Activated naive CD8-positive, alpha-beta T cell treated with anti-CD3 and anti-CD28 coated beads, Interleukin-2, amount 10 ng/mL, durations not matched to agents 7 days and 5 days (primary cell): ENCODE measurements at places on chromosomes 3 and 15. TPM values are rescaled to one million over a fixed set of nuclear protein-coding genes. Genes with fewer than 3 reads are reported as not detected.

EPHB1 gene
- 0.39 TPM for total RNA-seq

COL6A5 gene
- not detected for total RNA-seq

TMEM212 gene
- total RNA-seq: not detected

ZBTB47 gene
- total RNA-seq: 1.1 TPM

GP5 gene
- 2.2 TPM for total RNA-seq

PCOLCE2 gene
- total RNA-seq: not detected

MCF2L2 gene
- 6.5 TPM for total RNA-seq

DNA sequence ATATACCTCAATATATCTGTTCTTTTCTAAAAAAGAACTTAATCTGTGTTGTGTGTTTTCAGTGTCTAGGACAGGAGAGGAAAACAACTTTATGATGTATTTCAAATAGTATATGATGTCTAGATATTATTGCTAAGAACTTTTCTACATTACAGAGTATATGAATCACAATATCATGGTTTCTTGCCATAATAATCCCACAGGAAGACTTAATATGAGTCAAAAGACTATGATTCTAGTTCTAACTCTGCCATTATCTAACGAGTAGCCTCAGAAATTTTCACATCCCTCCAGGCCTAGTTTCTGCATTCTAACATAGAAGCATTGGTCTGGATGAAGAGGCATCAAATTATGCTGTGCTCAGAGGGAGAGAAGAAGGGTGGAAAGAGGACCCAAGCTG, 107.7 kb upstream of the SPRED1 start:
- peaks cover 5% of the 10 kb centered on the region for H3K4me1 ChIP-seq
- no peak overlapping the region for H3K27ac ChIP-seq
- H3K4me3 ChIP-seq: no peak overlapping the region
- no peaks in the 10 kb centered on the region for H3K36me3 ChIP-seq

- H3K27ac ChIP-seq: no peak overlapping the region
- H3K36me3 ChIP-seq: no peaks in the 10 kb centered on the region
- H3K27me3 ChIP-seq: peaks cover 6% of the 10 kb centered on the region
- no peak overlapping the region for H3K4me3 ChIP-seq
These were observed 6.6 kb downstream of the RBP1 start for GRCh38 chr3:139532976-139533375.

GRCh38 chr3:45134758-45135521, 11.2 kb downstream of the CDCP1 start:
- peaks cover 26% of the 10 kb centered on the region for H3K27me3 ChIP-seq
- no peak overlapping the region for H3K27ac ChIP-seq
- H3K4me3 ChIP-seq: no peak overlapping the region
- H3K36me3 ChIP-seq: peaks cover 8% of the 10 kb centered on the region
- H3K4me1 ChIP-seq: peaks cover 7% of the 10 kb centered on the region

GRCh38 chr15:38826880-38827279, 262.3 kb upstream of the RASGRP1 start:
- no peak for DNase-seq
- H3K27me3 ChIP-seq: peaks cover 13% of the 10 kb centered on the region
- H3K27ac ChIP-seq: no peak overlapping the region
- no peaks in the 10 kb centered on the region for H3K36me3 ChIP-seq
- H3K4me3 ChIP-seq: no peak overlapping the region

DNA sequence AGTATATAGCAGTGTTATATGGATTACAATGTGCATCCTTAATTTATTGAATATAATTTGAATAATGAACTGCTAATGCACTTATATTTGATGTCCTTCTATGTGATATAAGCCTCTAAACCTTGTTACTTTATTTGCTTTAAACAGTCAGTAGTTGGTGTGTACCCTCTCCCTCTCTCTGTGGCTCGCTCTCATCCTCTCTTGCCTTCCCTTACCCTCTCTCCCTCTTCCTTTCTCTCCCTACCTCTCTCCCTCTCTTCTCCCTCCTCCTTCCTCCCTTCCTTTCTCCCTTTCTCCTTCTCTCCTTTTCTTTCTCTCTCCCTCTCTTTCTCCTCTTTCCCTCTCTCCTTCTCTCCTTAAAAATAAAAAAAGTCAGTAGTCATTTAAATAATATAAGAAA, 28.9 kb downstream of the MGA start:
- no peak overlapping the region for H3K4me3 ChIP-seq
- no peak overlapping the region for H3K27ac ChIP-seq
- peaks cover 24% of the 10 kb centered on the region for H3K4me1 ChIP-seq
- no peak for DNase-seq

- H3K4me3 ChIP-seq: no peak overlapping the region
- no peaks in the 10 kb centered on the region for H3K36me3 ChIP-seq
- no peak for DNase-seq
- no peak overlapping the region for H3K27ac ChIP-seq
- peaks cover 2% of the 10 kb centered on the region for H3K27me3 ChIP-seq
These were observed 226.0 kb upstream of the CHRM5 start for GRCh38 chr15:33742306-33742705.

- H3K36me3 ChIP-seq: no peaks in the 10 kb centered on the region
- peaks cover 3% of the 10 kb centered on the region for H3K4me1 ChIP-seq
- no peaks in the 10 kb centered on the region for H3K27me3 ChIP-seq
- H3K4me3 ChIP-seq: no peak overlapping the region
- H3K27ac ChIP-seq: no peak overlapping the region
These were observed 270.5 kb upstream of the PROK2 start for GRCh38 chr3:72055436-72055835.

- no peak overlapping the region for H3K27ac ChIP-seq
- peaks cover 6% of the 10 kb centered on the region for H3K36me3 ChIP-seq
- no peak for DNase-seq
- H3K4me1 ChIP-seq: peaks cover 5% of the 10 kb centered on the region
- no peak overlapping the region for H3K4me3 ChIP-seq
- no peaks in the 10 kb centered on the region for H3K27me3 ChIP-seq
These were observed 92.4 kb downstream of the GHSR start for GRCh38 chr3:172355836-172356235.

DNA sequence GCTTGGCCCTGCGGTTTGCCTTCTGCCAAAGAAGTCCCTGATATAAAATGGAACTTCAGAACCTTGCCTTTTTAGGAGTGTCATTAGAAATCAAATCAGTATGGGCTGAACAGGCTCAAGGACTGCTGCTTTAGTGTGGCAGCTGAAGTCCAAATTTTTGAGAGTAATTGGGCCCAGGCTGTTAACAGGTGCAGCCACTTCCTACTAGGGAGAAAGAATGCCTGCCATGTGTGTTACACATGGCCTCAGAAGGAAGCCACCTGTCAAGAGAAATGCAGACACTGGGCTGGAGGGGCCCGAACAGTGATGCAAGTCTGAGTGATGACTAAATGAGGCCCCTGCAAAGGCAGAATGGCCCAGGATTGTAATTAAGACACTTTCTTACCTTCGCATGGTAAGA, 786.7 kb upstream of the CFAP20DC start:
- peaks cover 14% of the 10 kb centered on the region for H3K4me1 ChIP-seq
- H3K27me3 ChIP-seq: no peaks in the 10 kb centered on the region
- no peak overlapping the region for H3K4me3 ChIP-seq
- peaks cover 6% of the 10 kb centered on the region for H3K36me3 ChIP-seq

DNA sequence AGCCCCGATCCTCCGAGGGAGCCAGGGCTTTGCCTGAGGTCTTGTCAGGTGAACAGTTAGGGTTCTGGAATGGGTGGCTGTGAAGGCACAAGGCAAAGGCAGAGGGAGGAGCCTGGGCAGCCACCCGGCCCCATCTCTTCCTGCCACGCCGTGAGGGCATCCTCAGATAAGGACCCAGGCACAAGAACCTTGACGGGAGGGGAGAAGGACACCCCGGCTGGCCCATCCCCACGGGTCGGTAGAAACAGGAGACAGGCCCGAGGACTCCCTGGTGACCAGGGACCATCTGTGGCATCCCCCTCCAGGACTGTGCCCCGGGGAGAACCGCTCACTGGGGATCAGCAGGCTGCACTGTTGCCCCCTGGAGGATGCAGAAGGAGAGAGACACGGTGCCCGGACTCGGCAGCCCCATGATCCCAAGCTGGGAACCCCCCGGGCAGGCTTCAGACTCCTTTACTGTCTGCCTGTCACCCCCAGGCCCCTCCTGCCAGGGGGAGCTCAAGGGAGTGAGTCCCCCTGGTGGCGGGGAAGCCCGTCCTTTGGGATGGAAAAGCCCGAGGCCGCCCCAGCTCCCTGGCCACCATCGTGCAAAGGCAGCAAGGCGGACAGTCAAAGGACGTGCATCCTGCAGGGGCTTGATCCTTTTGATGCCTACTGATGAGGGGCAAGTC, 12.3 kb upstream of the PCSK6 start:
- peak overlapping the region; percentile 68 for H3K4me3 ChIP-seq
- peak; percentile 64 for DNase-seq
- peak overlapping the region; percentile 46 for H3K27ac ChIP-seq
- H3K27me3 ChIP-seq: peaks cover 10% of the 10 kb centered on the region
- H3K4me1 ChIP-seq: peaks cover 24% of the 10 kb centered on the region

- H3K4me1 ChIP-seq: no peaks in the 10 kb centered on the region
- H3K4me3 ChIP-seq: no peak overlapping the region
- DNase-seq: no peak
- no peaks in the 10 kb centered on the region for H3K27me3 ChIP-seq
- no peak overlapping the region for H3K27ac ChIP-seq
These were observed 22.5 kb downstream of the LRTM1 start for GRCh38 chr3:54905261-54905888.

DNA sequence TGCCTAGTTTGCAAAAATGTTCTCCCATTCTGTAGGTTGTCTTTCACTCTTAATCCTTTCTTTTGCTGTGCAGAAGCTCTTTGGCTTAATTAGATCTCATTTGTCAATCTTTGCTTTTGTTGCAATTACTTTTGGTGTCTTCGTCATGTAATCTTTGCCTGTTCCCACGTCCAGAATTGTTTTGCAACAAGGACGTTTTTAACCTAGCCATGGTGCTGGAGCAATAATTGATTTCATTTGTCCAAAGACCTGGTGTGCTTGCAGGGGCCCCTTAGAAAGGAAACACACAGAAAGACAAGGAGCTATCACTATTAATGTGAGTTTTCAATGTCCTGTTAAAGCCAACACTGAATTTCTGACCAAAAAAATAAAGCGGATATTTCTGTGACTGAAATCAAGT, 89.1 kb upstream of the GALNT15 start:
- peaks cover 2% of the 10 kb centered on the region for H3K36me3 ChIP-seq
- no peak for DNase-seq
- no peaks in the 10 kb centered on the region for H3K27me3 ChIP-seq
- no peak overlapping the region for H3K27ac ChIP-seq
- H3K4me3 ChIP-seq: no peak overlapping the region

DNA sequence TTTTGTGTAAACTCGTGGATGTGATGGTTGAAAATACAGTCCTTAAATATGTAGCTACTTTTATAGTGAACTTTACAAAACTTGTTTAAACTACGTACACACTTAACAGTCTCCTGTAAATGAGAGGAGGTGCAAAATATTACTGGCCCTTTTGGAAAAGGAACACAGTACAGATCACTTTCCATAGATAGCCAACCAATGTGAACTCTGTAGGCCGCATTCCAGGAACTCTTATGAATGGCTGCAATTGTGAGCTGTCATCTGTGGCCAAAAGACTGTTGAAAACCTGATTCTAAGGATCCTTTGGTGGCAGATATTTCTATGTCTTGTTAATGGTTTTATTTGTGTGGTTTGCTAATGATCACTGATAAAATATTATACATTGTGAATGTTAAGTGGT, 6.2 kb downstream of the TSC22D2 start:
- no peaks in the 10 kb centered on the region for H3K27me3 ChIP-seq
- peaks cover 25% of the 10 kb centered on the region for H3K36me3 ChIP-seq
- no peak overlapping the region for H3K27ac ChIP-seq
- DNase-seq: no peak
- peak overlapping the region; percentile 50 for H3K4me3 ChIP-seq
- H3K4me1 ChIP-seq: peaks cover 38% of the 10 kb centered on the region

GRCh38 chr3:20646425-20646824, 460.4 kb upstream of the SGO1 start:
- H3K36me3 ChIP-seq: no peaks in the 10 kb centered on the region
- no peaks in the 10 kb centered on the region for H3K27me3 ChIP-seq
- H3K4me3 ChIP-seq: no peak overlapping the region
- no peaks in the 10 kb centered on the region for H3K4me1 ChIP-seq
- DNase-seq: no peak

DNA sequence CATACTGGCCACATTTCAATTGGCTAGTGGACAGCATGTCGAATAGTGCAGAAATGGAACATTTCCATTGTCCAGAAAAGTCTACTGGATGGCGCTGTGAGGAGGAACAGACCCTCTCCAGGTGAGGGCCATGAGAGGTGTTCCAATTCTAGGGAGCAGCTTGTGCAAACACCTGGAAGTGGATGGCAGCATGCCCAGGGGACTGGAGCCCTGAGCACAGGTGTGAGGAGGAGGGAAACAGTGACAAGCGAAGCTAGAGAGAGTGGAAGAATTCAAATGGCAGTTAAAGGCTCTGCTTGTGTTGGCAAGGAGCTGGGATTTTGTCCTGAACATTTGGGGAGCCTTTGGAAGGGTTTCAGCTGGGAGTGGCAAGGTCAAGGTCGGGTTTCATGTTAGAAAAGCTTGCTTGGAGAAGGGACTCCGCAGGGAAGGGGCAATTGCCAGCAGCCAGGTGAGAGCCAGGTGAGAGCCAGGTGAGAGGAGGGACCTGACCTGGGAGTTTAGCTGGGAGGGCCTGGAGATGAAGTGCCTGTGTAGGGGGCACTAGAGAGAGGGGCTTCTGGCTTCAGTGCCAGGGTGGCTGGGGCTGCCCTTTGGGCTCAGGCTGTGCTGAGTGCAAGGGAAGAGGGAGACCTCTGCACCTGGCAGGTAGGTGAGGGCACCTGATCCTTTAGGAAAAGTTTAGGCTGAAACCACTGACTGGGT, 93.8 kb downstream of the LINGO1 start:
- no peaks in the 10 kb centered on the region for H3K36me3 ChIP-seq
- H3K4me3 ChIP-seq: no peak overlapping the region
- no peak for DNase-seq
- H3K27me3 ChIP-seq: peaks cover 11% of the 10 kb centered on the region
- peaks cover 11% of the 10 kb centered on the region for H3K4me1 ChIP-seq

DNA sequence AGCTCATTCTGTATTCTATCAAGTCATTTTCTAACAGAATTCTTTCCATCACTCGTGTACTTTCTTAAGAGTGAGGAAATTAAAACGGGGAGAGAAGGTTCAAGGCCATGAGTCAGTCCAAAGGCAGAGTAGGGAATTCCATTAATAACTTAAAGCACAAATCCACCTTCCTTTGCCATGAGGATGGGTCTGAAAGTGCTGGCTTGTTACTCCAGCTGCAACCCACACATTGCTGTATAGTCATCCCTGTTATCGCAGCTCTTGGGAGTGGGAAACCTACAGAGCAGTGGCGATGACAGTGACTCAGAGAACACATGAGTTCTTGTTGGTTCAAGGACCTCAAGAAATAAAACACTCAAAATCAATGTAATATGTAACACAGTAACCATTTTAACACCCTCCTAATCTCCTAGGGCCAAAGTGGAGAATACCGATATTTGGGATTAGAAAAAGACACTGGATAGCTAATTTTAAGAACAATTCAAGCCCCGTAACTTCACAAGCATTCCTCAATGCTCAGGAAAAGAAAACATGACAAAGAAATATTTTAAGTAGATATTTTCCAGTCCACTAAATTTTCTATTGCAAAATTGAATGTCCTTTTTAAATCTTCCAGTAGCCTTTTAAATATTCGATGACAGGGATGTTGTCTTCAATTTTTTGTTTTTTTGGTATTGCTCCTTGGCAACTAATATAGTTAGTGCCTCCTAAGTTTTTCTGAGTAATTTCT, 179.9 kb upstream of the THBS1 start:
- no peak overlapping the region for H3K4me3 ChIP-seq
- no peak for DNase-seq
- peaks cover 2% of the 10 kb centered on the region for H3K27me3 ChIP-seq
- no peaks in the 10 kb centered on the region for H3K36me3 ChIP-seq
